A549 (cell line): ENCODE measurements at places on chromosomes 2 and 18.

DNA sequence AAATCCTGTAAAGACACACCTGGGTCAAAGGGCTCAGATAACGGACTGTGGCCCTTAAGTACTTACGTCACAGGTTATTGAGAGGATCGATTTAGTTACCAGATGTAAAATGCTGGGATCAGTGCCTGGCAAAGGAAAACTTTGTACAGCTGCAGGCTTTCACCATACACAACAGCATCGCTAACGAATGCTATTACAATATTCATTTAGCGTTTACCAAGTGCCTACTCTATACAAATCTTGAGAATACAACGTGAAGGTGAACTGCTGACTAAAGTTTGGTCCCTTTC is 619 bp upstream of the MSH6 start:
- DNase-seq, result no peak

GRCh38 chr2:75640621-75641121 is 5.9 kb upstream of the MRPL19 start:
- DNase-seq, result peak; percentile 62

- no peak for DNase-seq
These were observed 293.4 kb downstream of the XIRP2 start for GRCh38 chr2:167181688-167182087.

DNA sequence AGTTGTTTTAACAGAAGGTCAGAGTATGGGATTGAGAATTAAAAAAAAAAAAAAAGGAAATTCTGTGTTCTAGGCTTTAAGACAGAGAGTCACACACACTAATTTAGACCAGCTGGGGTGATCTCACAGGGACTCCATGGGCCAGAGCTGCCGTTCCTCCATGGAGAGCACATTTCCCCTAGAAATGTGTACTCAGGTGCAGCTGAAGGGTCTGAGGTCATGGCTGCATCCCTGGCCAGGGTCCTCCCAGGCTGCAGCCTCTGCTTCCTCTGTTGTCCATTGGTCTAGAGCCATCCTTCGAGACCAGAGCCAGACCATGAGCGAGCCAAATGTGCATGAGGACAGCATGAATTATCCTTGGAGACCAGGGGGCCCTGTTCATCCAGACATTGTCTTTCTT is 190.1 kb upstream of the TNP1 start:
- no peak for DNase-seq

- DNase-seq, result no peak
These were observed 86.2 kb downstream of the RRM2 start for GRCh38 chr2:10208736-10209135.

- DNase-seq, result no peak
These were observed 102.9 kb downstream of the TSN start for GRCh38 chr2:121858369-121858768.
